ENCODE measurements at places on chromosomes 2 and 18. TPM values are rescaled to one million over a fixed set of nuclear protein-coding genes. Genes with fewer than 3 reads are reported as not detected.

GRCh38 chr2:229443546-229444268, 172.6 kb upstream of the PID1 start:
- no peaks in the 10 kb centered on the region for H3K36me3 ChIP-seq
- DNase-seq = no peak
- H3K27me3 ChIP-seq = no peaks in the 10 kb centered on the region
- no peak overlapping the region for H3K27ac ChIP-seq
- no peaks in the 10 kb centered on the region for H3K4me1 ChIP-seq

CHRNG gene
- total RNA-seq = not detected

DNA sequence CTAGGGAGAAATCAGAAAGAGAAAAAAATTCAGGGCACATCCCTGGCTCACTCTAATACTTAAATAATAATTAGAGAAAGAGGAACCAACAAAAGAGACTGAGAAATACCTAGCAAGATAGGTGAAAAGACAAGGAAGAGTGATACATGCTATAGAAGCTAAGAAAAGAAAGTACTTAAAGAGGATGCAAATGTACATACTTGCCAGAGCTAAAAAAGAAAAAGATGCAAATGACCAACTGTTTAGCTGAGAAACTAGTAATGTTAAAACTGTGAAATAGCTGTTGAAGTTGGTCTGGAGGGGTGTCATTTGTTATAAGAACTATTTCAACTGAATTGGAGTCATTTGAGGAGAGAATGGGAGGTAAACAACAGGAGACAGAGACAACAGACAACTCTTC, 412.2 kb downstream of the SPAG16 start:
- H3K36me3 ChIP-seq = no peaks in the 10 kb centered on the region
- DNase-seq = no peak
- H3K4me1 ChIP-seq = no peaks in the 10 kb centered on the region
- no peak overlapping the region for H3K4me3 ChIP-seq
- no peak overlapping the region for H3K27ac ChIP-seq

DNA sequence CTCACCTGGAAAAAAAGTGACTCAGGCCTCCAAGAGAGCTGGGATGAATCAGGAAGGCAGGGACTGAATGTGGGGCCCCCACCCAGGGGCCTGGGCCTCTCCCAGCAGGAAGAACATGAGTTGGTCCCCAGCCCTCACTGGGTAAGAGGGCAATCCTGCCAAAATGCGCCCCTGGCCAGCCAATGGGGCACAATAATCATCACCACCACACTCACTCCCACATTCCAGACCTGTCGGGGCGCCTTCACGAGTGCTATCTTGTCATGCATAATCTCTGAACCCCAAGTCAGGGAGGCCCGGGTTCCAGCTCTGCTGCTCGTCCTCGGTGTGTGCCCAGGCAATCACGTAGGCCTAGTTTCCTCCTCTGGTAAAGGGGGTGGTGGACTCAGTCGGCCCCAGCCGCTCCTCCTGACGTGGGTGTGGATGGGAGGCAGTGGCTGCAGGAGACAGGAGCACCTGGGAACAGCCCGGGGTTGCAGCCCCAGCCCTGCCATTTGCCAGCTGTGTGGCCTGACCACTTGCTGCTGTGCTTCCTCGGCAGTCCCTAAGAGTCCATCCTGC, 115.1 kb downstream of the CYP26B1 start:
- H3K4me1 ChIP-seq = no peaks in the 10 kb centered on the region
- no peak overlapping the region for H3K4me3 ChIP-seq
- no peaks in the 10 kb centered on the region for H3K27me3 ChIP-seq
- no peak for DNase-seq
- H3K36me3 ChIP-seq = no peaks in the 10 kb centered on the region

IL1R2 gene
- 0.31 TPM for total RNA-seq

Data from CD4-positive, alpha-beta T cell (primary cell).